NCI-H524 (cell line): ENCODE measurements at places on chromosomes 13 and 19.

- DNase-seq: no peak
Measured at GRCh38 chr13:63093907-63094469, 1678.3 kb upstream of the PCDH20 start.

DNA sequence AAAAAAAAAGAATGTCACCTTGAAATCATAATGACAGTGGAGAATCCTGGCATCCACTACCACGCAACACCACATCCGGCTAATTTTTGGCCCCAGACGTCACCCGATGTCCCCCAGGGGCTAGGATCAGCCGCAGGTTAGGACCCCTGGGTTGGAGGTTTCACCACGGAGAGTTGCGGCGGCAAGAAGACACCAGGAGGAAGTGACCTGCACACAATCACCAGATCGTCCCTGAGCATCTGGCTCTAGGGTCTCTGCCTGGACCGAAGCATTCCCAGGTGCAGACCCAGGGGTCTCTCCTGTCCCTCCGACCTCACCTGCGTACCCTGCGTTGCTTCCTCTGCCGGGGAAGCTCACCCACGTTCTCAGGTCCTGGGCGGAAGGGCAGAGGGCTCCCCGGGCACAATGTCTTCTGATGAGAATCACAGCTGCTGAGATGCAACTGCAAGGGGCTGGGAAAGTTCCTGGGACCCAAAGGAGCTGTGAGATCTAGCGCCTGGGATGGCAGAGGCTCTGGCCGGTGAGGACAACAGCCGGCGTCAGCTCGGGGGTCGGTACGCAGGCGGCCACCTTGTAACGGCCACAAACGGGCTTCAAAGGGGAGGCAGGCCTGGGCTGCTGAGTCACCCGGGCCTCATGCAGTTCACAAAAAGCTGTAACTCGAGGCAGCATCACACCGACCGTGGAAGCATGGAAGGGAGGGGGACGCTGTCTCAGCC is 111.2 kb downstream of the GADD45B start:
- no peak for DNase-seq

DNA sequence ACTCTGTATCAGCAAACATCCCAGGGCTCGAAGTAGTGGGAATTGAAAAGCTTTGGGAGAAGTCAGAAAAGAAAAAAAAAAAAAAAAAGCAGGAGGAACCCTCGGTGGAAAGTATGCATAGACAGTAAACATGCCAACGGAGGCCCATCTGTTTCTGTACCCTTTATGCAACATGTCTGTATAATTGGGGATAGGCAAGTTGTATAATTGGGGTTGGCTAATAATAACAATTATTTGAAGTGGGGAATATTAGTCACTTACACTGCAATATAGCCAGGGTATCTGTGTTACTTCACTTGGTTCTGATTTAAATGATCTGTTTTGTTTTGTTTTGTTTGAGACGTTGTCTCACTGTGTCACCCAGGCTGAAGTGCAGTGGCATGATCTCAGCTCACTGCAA is 12.1 kb upstream of the IGFL4 start:
- DNase-seq: no peak

DNA sequence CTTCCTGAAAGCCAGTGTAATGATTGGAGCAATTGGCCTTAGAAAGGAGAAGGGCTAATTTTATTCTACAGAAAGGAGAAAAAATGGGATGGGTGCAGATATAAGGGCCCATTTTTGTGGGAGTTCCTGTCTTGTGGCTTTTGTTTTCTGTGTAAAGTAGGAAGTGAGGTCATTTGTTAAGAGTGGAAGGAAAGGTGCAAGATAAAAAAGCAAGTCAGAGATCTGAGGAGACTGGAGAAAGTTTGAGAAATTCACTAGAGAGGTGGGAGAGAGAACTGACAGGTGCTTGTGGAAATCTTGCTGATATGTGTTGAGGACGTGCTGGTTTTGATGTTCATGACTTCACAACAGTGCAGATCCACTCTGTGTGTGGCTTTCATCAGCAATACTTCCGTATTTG is 349.4 kb downstream of the DLEU7 start:
- DNase-seq: no peak

DNA sequence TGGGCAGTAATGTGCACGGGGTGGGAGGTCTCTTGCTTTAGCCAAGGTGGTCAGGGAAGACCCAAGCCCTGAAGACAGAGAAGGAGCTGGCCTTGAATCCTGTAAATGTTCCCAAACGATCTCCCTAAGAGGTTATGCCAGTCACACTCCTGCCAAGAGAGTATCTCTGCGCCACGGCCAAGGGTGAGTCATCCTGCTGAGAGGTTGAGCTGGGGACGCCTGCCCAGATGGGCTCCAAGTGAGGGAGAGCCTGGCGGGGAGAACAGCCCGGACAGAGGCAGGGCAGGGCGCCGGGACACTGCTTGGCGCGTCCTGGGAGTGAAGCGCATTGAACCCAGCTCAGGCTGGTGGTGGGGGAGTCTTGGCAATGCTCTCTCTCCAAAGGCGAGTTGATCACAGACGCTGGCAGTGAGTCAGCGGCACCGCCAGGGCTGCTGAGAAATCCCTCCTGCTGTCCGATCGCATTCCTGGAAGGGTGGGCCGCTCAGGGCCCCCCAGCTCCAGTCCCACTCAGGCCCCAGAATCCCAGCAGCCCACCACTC is 16.4 kb downstream of the SULT2B1 start:
- DNase-seq: peak; percentile 83

DNA sequence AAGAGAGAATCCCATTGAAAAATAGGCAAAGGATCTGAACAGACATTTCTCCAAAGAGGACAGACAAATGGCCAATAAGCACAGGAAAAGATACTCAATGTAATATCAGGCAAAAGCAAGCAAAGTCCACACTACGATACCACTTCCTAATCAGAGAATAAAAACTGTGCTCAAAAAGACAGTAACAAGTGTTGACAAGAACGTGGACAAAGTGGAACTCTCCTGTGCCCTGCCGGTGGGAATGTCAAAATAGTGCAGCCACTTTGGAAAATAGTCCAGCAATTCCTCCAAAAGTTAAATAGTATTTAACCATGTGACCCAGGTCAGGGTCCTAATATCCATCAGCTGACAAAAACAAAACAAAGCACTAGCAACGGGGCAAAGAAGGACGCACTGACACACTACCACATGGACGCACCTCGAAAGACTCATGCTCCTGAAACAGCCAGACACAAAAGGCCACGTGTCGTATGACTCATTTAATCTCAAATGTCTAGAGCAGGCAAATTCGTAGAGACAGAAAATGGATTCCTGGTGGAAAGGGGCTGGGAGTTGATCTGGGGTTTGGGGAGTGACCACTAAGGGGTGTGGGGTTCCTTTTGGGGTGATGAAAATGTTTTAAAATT is 5.2 kb downstream of the MIER2 start:
- DNase-seq: no peak

DNA sequence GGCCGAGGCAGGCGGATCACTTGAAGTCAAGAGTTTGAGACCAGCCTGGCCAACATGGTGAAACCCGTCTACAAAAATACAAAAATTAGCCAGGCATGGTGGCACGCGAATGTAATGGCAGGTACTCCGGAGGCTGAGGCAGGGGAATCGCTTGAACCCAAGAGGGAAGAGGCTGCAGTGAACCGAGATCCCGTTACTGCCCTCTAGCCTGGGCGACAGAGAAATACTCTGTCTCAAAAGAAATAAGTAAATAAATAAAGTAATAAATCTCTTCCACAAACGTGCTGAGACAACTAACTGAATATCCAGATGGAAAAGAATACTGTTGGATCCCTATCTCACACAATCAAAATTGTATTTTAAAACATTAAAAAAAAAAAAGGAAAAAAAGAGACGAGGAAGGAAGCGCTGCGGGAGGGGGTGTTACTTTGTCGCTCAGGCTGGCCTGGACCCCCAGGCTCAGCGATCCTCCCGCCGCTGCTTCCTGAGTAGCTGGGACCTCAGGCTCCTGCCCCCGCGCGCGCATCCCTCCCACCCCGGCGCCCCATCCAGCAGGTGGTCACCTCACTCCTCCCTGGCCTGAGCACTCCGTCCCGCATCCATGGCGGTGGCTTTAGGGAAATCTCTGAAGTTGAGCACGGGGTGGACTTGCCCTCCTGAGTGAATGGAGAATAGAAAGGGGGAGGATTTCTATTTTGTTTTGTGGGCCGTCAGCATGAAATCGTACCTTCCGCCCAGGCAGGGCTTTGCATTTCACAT is 628 bp upstream of the ZNF813 start:
- DNase-seq: peak; percentile 35

DNA sequence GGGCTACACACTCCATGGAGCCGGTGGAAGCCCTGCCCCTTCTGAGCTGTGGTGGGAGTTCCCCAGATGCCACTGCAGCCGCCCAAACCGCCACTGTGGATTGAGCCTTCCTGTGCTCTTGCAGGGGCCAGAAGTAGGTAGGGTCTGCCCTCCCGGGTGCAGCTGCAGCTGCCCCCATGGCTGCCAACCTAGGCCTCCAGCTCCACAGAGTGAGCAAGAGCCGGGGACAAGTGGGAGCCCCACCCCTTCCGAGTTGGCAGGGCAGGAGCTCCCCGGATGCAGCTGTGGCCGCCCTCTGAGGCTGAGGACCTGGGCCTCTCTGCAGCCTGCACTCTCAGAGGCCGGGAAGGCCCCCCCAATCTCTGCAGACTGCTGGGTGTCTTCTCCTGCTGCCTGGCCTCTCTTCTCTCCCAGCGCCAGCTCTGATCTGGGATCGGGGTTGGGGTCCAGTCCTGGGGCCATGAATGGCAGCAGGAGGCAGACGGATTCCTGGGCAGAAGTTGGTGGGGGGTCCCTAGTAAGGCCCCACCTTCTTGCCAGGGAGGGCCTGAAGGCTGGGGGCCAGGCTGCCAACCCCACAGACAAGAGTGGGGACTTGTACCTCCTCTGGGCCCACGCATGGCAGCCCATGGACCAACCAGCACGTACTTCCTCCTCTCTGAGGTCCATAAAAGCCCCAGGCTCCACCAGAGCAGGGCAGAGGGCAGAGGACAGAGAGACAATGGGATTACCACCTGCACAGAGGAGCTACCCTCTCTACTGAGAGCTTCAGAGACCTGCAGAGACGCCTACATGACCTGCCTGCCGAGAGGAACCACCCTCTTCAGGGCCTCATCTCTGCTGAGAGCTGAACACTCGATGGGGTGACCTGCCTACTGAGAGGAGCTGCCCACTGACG is 28.9 kb downstream of the AP2S1 start:
- DNase-seq: no peak

DNA sequence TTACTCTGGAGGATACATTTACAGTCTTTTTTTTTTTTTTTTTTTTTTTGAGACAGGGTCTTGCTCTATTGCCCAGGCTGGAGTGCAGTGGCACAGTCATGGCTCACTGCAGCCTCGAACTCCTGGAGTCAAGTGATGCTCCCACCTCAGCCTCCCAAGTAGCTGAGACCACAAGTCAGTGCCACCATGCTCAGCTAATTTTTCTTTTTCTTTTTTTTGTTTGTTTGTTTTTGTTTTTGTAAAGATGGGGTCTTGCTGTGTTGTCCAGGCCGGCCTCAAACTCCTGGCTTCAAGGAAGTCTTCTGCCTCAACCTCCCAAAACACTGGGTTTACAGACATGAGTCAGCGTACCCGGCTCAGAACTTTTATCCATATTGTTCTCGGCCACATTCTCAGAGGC is 64.5 kb downstream of the INSR start:
- DNase-seq: no peak

- no peak for DNase-seq
Measured at GRCh38 chr13:99572131-99572530, 70.9 kb downstream of the TM9SF2 start.

- no peak for DNase-seq
Measured at GRCh38 chr19:45376045-45376724, 5.8 kb upstream of the ERCC2 start.

GRCh38 chr13:25775986-25776385 is 275.8 kb downstream of the SHISA2 start:
- no peak for DNase-seq

GRCh38 chr19:23116802-23117571 is at the start of gene ZNF730:
TSS of gene ZNF730 (plus strand) at chr19:23117025. CDS start at chr19:23117174, 149 bp downstream.
- DNase-seq: peak; percentile 28

GRCh38 chr13:48230541-48230940 is 2.5 kb upstream of the ITM2B start:
- no peak for DNase-seq

- DNase-seq: no peak
Measured at GRCh38 chr19:10648360-10648759, 5.8 kb upstream of the ILF3 start.

- peak; percentile 89 for DNase-seq
Measured at GRCh38 chr19:19900729-19901444, at the start of gene ZNF93. TSS of gene ZNF93 (plus strand) at chr19:19900946. CDS start at chr19:19901089, 143 bp downstream.

GRCh38 chr19:7858109-7858770 is 15.9 kb downstream of the PRR36 start:
- peak; percentile 49 for DNase-seq

- DNase-seq: no peak
Measured at GRCh38 chr13:27599845-27600553, 20.3 kb downstream of the LNX2 start.

GRCh38 chr19:5358173-5358800 is 17.7 kb upstream of the PTPRS start:
- no peak for DNase-seq

DNA sequence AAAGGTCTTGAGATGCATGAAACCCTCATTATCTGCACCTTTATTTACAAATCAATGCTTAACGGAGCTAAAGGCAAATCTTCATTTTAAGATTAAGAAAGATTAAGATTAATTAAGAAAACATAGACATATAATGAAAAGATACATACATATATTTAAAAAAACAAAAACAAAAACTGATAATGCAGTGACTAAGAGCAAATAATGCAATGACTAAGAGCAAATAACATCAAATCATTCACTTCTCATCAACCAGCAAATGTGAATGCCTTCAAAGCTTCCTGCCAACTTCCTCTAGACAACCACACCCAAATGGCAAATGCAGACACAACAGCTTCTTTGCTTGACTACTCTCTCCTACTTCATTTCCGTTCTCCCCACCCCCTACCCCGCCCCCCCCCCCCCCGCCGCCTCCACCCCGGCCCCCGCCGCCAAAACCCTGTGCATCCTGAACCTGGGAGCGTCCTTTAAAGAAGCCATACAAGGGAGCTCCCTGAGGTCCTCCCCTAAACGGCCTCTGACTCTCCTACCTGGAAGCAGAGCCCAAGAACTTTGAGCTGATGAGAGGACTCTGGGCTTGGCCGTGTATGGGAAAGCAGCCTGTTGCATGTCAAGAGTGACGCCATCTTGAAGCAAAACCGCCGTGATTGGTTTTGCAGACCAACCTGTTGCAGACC is 24.5 kb downstream of the TEX101 start:
- no peak for DNase-seq

DNA sequence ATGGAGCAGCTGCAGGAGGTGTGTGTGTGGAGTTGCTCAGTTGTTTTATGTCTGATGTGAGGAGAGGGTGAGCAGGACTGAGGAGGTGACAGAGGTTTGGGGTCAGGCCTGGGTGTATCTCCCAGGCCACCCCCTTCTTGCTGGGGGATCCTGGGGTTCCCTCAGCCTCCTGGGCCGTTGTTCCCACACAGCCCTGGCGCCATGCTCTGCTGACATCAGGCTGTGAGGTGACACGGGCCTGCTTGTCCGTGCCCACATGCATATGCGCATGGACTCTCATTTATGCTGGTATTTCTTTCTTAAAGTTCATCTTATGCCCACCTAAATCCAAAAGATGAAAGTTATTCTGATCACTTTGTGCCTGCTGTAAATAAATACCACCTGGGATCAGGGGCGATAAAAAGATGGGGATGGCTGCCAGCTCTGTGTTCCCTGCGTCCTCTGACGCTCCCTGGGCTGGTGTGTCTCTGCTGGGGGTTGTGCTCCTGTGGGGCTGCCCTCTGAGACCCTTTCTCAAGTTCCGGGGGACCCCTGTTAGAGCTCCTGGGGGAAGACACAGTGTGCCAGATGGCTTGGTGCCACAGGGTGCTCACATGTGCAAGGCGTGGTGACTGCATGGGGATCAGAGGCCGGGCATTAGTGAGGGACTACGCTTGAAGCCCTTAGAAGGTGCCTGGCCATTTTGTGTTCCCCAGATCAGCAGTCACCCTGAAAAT is 12.6 kb downstream of the NAXD start:
- no peak for DNase-seq
